ENCODE measurements at places on chromosomes 12 and 14. TPM values are rescaled to one million over a fixed set of nuclear protein-coding genes. Genes with fewer than 3 reads are reported as not detected.

Gene NPAS3
- total RNA-seq: 1.2 TPM

Gene ADAMTS20
- total RNA-seq: not detected

Gene TPH2
- not detected for total RNA-seq

Gene INHBC
- not detected for total RNA-seq

Gene CLEC7A
- 0.94 TPM for total RNA-seq

Gene MANSC4
- not detected for total RNA-seq

Gene KLHDC2
- 106 TPM for total RNA-seq

Gene RPGRIP1
- total RNA-seq: 0.85 TPM

Gene MOK
- total RNA-seq: 8.3 TPM

Gene FGD6
- total RNA-seq: 15.6 TPM

Gene INSM2
- total RNA-seq: not detected

Gene GPRC5D
- total RNA-seq: not detected

- DNase-seq: no peak
Measured at GRCh38 chr12:89733579-89734201, 25.1 kb upstream of the ATP2B1 start.

- no peak for DNase-seq
Measured at GRCh38 chr12:3748620-3749019, 4.3 kb downstream of the CRACR2A start.

- DNase-seq: no peak
Measured at GRCh38 chr12:93139028-93139665, 210.1 kb upstream of the EEA1 start.

- no peak for DNase-seq
Measured at GRCh38 chr14:74265301-74265965, 26.2 kb downstream of the VSX2 start.

DNA sequence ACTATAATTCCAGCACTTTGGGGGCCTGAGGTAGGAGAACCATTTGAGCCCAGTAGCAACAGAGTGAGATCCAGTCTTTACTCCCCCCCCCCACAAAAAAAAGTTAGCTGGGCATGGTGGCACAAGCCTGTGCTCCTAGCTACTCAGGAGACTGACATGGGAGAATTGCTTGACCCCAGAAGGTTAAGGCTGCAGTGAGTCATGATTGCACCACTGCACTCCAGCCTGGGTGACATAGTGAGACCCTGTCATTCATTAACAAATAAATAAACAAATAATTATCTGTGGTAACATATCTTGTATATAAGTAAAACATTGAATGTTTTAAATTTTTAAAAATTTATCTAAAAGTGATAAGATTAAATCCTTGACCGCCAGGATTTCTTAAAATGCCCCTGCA is 4.8 kb downstream of the ENTPD5 start:
- DNase-seq: no peak

- DNase-seq: no peak
Measured at GRCh38 chr14:43184540-43184939, 1322.5 kb downstream of the FSCB start.

- DNase-seq: no peak
Measured at GRCh38 chr12:131024026-131024425, 70.3 kb downstream of the ADGRD1 start.

- DNase-seq: no peak
Measured at GRCh38 chr12:123059500-123059899, 79.0 kb downstream of the ARL6IP4 start.

DNA sequence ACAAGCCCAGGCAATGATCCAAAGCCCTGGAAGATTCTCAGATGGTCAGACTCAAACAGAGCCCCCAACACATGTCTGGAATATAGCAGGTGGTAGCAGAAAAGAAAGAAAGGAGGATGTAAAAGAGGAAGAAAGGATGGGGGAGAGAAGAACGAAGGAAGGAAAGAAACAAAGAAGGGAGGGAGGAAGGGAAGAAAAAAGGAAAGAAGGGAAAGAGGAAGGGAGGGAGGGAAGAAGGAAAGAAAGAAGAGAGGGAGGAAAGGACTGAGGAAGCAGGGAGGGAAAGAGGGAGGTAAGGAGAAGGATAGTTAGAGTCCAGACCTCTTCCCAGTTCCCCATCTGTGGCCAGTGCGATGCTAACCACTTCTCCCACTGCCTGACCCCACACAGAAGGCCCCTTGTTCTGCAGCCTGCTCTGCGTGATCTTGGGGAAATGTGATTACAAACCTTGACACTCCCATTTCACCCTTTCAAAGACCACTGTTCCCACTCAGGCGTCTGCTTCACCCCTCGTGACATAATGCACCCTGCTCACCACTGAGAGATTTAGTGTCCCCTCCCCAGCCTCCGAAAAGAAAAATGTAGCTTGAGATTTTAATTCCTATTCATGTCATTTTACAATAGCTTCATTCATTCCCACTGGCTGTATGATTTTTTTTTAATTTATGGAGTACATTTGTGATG is 357.9 kb downstream of the BCL11B start:
- no peak for DNase-seq

GRCh38 chr12:29921307-29921706 is 137.6 kb upstream of the TMTC1 start:
- DNase-seq: no peak

DNA sequence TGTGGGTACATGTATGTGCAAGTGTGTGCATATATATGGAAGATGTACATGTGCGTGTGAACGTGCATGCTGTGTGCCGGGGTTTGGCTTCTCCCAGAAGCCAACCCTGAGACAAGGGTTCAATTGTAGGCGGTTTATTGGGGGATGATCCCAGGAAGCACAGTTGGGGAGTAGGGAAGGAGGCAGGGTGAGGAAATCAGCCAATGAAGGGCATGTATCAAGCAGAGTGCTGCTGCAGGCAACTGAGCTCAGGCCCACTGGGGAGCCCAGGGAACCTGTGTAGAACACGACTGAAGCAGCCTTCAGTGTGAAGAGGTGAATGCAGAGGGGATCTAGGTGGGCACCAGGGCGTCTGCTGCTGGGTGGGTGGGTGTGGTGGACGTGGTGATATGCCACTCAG is 21.6 kb downstream of the SYNDIG1L start:
- no peak for DNase-seq

DNA sequence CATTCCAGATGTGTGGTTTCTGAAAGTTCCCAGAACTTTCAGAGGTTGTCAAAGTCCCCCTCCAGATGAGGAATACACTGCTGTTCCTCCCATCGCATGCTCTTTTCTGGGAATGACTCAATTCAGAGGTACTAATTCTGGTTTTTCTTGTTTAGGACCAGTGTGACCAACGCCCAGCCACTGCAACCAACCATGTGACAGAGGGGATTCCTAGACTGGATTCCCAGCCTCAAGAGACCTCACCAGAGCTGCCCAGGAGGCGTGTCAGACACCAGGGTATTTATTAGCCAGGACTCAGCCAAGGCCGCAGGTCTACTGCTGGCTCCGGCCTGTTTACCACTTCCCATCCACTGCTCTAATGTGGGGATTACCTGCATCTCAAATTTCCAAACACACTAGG is 24.2 kb downstream of the TRAFD1 start:
- DNase-seq: no peak

DNA sequence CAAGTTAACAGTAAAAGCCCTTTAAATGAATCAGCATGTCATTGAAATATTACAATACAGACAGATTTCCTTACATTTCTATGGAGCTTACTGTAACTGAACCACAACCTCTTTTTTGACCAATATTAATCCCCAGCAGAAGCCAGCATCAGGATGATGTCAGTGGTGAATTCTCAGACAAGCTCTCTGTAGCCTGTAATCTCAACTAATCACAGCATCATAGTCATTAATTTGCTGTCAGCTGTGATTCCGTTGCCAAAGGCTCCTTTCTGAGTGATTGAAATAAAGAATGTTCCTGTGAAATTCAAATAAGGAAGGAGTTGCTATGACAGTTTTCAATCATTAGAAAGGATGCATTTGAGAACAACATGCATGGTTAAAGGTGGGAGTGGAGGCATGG is 323.1 kb downstream of the PDZRN4 start:
- DNase-seq: no peak

GRCh38 chr12:31245822-31246469 is 80.0 kb downstream of the SINHCAF start:
- DNase-seq: no peak

DNA sequence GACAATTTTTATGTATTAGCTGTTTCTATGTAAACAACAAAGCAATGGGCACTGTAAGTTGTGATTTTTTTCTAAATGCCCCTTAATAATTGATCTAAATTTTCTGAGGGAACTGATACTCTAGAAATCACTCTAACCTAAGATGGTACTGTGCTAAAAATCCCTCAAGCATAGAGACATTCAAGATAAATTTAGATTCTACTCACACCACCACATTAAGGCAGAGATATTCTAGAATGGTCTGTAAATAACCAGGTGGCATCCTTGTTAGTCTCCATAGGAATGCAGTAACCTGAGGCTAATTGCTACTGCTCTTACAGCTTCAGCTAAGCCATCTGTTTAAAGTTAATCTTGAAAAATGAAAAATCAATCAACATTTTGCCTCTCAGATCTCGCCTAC is 87.3 kb downstream of the SLC41A2 start:
- no peak for DNase-seq

GRCh38 chr12:91406920-91407341 is 224.3 kb upstream of the DCN start:
- DNase-seq: no peak

GRCh38 chr14:20327005-20327869 is 5.8 kb downstream of the CCNB1IP1 start:
- DNase-seq: peak; percentile 46

DNA sequence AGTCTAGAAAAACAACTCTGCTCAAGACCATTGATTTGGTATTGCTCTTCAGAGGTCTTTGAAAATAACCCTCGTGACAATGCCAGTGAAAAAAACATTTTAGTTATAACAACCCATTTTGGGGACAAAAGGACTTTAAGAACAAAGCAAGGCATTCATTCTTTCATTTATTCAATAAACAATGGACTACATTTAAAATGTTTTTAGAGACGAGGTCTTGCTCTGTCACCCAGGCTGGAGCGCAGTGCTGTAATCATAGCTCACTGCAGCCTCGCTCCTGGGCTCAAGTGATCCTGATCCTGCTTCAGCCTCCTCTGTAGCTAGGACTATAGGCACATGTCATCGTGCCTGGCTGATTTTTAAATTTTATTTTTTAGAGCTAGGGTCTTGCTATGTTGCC is 7.7 kb upstream of the KICS2 start:
- DNase-seq: no peak

DNA sequence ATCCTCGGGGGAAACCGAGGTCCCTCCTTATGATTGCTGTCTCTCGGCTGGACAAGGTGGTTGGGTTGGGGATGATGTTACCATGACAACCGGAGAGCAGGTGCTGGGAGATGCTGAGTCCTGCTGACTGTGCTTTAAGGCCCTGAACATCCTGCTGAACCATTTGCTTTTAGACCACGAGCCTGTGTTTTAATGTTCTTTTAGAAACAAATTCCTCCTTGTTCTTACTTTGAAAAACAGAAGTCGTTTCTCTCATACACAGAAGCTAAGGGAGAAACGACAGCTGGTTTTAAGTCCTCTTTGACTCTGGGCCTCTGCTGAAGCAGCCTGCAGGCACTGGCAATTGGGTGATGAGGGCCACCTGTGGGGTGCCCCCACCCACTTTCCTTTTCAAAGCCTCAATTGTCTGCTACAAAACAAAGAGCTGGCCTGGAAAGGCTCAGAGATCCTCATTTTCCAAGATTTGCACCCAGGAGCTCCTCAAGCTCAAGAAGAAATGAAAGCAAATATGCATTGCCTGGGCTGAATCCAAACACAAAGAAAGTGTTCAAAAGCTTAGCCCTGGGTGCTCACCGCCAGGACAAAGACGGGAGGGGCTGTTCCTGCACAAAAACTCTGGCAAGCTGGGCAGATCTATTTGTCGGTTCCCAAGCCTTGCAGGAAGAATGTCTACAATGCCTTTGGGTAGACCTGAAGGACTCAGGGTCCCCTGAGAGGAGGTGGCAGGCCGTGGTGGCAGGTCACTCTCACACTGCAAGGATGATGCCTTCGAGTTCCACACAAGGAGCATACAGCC is 90.0 kb upstream of the CLMN start:
- DNase-seq: no peak

GRCh38 chr14:57122129-57122528 is 146.6 kb downstream of the EXOC5 start:
- no peak for DNase-seq

GRCh38 chr12:48032597-48032996 is 28.3 kb upstream of the COL2A1 start:
- no peak for DNase-seq

DNA sequence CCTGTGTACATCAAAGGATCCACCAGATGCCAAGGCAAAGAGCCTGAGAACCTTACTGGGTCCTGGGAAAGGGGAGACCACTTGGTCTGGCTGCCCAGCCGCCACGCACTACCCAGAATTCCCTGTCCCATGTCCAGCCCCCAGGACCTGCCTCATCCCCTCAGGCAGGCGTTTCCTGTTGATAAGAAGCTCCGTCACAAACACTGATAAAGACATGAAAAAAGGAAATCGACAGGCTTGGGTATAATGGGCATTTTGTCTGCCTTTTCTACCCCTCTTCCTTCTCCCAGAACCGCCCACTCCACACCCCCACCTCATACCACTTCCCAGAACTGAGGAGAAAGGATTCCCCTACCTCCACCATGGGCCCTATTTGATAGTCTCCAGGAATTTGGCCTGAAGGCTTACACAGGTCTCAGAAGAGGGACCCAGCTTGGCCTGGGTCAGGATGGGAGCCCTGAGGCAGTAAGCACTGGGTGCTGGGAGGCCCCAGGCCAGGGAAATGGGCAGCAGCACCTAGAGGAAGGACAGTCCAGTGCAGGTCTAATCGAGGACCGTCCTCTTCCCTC is 18.8 kb downstream of the ACVRL1 start:
- no peak for DNase-seq

DNA sequence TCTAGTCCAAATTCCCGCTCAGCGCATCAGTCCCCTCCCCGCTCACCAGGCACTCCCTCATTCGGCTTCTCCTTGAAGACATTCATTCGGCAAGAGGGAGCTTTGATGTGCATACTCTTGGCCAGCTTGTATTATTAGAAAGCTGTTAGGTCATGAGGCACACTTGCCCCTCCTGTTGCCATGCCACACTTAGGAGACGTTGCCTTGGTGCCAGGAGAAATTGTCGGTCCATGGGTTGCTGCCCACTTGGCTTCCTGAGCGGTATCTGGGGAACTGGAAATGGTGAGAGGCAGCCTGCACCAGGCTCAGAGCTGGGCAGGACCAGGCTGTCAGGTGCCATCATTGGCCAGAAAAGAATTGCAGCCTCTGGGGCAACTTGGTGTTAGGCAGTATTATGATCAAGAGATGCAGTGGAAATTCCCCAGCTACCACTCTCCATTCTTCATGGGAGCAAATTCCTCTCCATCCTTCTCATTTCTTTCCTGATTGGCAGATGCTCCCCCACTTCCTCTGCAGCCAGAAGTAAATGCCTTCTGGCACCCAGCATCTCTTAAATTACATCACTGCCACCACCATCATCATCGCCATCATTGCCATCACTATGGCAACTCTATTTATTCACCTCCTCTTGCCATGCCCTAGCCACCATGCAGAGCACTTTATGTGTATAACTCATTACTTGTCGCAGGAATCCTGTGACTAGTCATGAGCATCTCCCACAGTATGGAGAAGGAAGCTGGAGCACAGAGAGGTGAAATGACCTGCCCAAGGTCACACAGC is 12.4 kb downstream of the CABP1 start:
- no peak for DNase-seq

DNA sequence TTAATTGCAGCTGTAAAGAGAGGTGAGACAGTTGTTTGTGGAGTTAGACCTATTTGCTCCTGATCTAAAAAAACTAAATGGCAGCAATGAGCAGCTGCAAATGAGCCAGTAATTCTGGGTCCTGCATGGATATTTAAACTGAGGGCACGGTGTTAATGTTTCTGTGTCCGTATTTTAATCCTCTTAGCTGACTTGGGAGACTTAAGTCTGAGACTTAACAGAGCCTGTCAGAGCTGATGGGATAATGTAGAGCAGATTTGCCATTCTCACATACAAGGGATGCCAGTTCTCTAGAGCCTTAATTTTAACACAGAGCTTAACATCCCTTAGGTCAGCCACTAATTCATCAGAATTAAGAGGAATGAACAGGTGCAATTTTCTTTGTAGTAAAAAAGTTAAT is 178.6 kb upstream of the PDE3A start:
- no peak for DNase-seq

Data from heart right ventricle (tissue), 16 donors.